A549 treated with GW870086 at 1 μM for 4 hours (cell line): ENCODE measurements at places on chromosomes 7 and 10. TPM values are rescaled to one million over a fixed set of nuclear protein-coding genes. Genes with fewer than 3 reads are reported as not detected.

ACHE gene
- 2.2 to 3.0 TPM (median 2.8 TPM) in 5 replicates for total RNA-seq

CTTNBP2 gene
- total RNA-seq = 0.20 to 0.50 TPM (median 0.33 TPM) in 5 replicates

PDLIM1 gene
- total RNA-seq = 221 to 244 TPM (median 231 TPM) in 5 replicates

EPHA1 gene
- total RNA-seq = 0.15 to 0.29 TPM in 2 of 5 replicates, not detected in the others
